ENCODE measurements at places on chromosomes 5 and 9.
A peak's percentile ranks its signal among the peaks of the same experiment; 100 is the strongest.

GRCh38 chr9:107275530-107275929 lies 7.5 kb upstream of the RAD23B start:
- no peak for DNase-seq

DNA sequence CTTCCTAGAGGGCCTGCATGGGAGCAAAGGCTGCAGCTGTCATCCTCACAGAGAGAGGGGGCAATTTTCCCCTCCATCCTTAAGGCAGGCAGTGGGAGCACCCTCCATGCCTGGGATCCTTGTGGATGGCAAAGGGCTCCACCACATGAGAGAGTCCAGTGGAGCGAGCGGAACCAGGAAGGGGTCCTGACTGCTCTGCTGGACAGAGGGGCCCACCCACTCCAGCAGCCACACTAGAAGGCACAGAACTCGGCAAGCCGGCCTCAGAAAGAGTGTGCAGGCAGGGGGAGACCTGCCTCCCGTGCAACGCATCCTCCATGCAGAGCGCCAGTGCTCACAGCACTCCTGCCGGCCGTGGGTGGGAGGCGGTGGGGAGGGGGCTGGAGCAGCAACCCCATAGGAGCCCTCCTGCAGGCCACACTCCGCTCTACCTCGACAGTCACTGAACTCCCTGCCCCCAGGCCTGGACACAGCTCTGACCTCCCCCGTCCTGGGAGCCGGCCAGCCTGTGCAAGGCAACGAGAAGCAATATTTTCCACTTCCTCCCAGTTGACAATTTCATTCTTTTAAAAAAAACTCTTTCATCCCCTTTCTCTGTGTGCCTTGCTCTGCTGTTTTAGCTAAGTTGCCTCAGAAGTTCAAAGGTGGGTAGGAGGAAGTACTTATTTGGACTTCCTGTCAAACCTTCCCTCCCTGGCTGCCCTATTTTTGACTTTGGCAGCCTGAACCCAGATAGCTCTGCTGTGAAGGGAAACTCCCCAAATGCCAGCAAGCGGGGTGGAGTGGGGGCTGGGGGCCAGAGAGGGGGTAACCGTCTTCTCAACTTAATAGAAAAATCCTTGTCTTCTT lies 5.3 kb upstream of the LCP2 start:
- peak; percentile 61 for DNase-seq

DNA sequence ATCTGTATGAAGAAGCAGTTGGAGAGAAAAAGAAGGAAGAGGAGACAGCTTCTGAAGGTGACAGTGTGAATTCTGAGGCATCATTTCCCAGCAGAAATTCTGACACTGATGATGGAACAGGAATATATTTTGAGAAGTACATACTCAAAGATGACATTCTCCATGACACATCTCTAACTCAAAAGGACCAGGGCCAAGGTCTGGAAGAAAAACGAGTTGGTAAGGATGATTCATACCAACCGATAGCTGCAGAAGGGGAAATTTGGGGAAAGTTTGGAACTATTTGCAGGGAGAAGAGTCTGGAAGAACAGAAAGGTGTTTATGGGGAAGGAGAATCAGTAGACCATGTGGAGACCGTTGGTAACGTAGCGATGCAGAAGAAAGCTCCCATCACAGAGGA lies 48.7 kb downstream of the CMYA5 start:
- no peak for DNase-seq

DNA sequence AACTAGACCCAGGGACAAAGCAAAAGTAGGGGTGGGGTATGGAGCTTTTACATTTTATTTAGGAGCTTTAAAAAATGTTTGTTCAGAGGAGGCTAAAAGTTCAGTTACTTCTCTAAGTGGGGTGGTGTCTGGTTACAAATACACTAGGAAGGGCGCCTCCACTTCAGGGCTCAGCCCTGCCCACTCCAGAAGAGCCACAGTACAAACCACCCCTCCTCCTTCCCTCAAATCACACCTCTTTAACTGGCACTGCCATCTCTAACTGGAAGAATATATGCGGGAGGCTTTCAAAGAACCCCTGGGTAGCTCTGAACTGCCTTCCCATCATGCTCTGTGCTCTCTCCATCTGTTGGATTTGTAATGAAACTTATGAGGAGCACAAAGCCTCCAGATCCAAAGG lies 98.8 kb upstream of the NFIB start:
- no peak for DNase-seq

GRCh38 chr5:157354800-157355199 lies 88.9 kb downstream of the CYFIP2 start:
- DNase-seq = no peak

DNA sequence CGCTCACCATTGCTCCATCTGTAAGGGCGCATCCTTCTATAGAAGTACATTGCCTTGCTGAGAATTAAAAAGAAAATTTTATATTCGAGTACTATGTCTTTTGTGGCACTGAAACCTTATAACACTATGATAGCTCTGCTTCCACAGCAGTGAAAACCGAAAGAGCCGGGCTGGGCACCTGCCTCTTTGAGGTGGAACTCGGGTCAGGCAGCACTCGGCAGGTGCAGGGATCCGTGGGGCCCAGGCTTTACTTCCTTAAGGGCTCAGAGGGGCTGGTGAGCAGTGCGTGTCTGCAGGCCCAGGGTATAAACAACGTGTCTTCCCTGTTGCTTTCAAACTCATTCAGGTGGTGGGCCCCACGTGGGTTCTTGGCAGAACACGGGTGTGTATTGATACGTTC lies 69.9 kb downstream of the OTULIN start:
- DNase-seq = no peak

GRCh38 chr9:109039539-109039938 lies 26.2 kb upstream of the CTNNAL1 start:
- DNase-seq = no peak

GRCh38 chr9:113985968-113986585 lies 92.0 kb downstream of the AMBP start:
- no peak for DNase-seq

- no peak for DNase-seq
Measured at GRCh38 chr5:2960294-2960693, 208.8 kb upstream of the IRX2 start.

DNA sequence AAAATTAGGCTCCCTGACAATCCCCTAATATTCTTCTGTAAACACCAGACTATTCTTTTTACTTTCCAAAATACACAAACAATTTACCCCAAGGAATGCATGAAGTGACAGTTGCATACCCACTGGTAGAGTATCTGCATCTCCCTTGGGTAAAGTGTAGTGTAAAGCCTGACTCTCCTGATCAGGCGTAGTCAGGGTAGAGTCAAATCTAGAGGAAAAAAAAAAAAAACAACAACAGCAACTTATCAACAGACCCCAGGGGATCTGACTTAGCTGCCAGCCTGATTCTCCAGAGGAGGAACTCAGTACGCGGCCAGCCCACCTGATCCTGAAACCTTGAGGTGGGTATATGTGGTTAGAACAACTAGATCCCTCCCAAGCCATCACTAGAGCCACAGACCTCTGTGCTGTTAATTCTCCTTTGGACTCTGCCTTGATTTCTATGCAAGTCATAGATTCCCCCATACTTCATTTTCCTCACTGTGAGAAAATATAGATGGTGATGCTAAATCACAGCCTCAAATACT lies 61.0 kb downstream of the ZNF608 start:
- DNase-seq = no peak

DNA sequence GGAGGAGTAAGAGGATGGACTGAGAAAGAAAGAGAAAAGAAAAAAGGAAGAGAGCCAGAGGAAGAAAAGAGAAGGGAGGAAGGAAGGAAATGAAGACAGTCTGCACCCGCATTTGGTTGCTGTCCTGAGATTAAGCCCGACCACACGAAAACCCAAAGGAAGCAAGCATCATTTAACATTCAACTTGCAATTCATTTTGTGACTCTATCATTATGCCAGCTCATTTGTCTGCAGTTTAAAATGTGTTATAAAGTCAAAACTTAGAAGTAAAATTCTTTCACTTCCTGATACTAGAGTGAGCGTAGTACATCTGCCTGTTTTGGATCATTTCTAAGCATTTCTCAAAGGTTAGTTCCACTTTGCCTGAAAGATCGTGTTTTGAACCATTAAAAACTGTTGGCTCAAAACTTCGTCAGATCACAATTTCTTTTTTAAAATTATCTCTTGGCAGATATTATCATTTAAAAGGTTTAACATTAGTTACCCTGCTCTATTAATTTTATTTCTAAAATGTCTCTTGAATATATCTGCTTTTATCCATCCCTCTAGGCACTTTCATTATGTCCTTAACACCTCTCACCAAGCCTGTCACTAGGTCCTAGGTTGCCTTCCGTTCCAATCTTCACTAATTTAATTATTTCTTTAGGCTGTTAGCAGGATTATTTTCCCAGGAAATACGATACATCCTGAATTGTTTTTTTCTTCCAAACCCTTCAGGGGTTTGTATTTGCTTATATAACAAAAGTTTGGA lies 240.9 kb downstream of the TLE4 start:
- DNase-seq = no peak

Measured in stimulated activated CD4-positive, alpha-beta T cell treated with anti-CD3 and anti-CD28 coated beads, Interleukin-2, amount 100 ng/mL, for 24 hours (primary cell).